Mucosa of gallbladder (tissue), 1 donor: ENCODE measurements at places on chromosomes 13 and 19. TPM values are rescaled to one million over a fixed set of nuclear protein-coding genes. Genes with fewer than 3 reads are reported as not detected.

Gene RB1
- total RNA-seq = 37.8 TPM

Gene CDKN2D
- total RNA-seq = 6.2 TPM

Gene VSTM1
- total RNA-seq = not detected

Gene SYDE1
- 23.4 TPM for total RNA-seq

Gene IFNL1
- total RNA-seq = not detected

Gene ZNF470
- total RNA-seq = 9.9 TPM

Gene C13orf46
- total RNA-seq = 11.8 TPM

Gene IL17D
- total RNA-seq = 7.1 TPM

Gene IGFL4
- total RNA-seq = not detected

Gene NUP58
- total RNA-seq = 34.0 TPM

Gene TPTE2
- not detected for total RNA-seq

Gene CLDND2
- 0.92 TPM for total RNA-seq

Gene ZNF528
- total RNA-seq = 30.3 TPM

Gene ARL11
- total RNA-seq = 2.8 TPM

Gene TSHZ3
- 16.5 TPM for total RNA-seq

Gene HSPB6
- 654 TPM for total RNA-seq

Gene EDDM13
- not detected for total RNA-seq

Gene ZNF610
- 6.0 TPM for total RNA-seq

Gene DACH1
- total RNA-seq = 31.0 TPM

Gene IGFL1
- not detected for total RNA-seq

Gene ATP7B
- total RNA-seq = 54.9 TPM

Gene KLK3
- total RNA-seq = not detected

Gene IGSF23
- total RNA-seq = not detected

Gene EDNRB
- total RNA-seq = 9.5 TPM

Gene YJEFN3
- 8.9 TPM for total RNA-seq

Gene OR7E24
- total RNA-seq = not detected

Gene SMIM24
- 712 TPM for total RNA-seq

Gene HNRNPM
- 152 TPM for total RNA-seq

Gene CLEC17A
- total RNA-seq = 0.09 TPM

Gene DCT
- 0.55 TPM for total RNA-seq
